ENCODE measurements at places on chromosomes 4 and X.

GRCh38 chrX:119237562-119237942 is 1.5 kb downstream of the PGRMC1 start:
- DNase-seq, result no peak

GRCh38 chr4:86160426-86160825 is 199.4 kb downstream of the MAPK10 start:
- no peak for DNase-seq

GRCh38 chr4:154877110-154877760 is 96.2 kb downstream of the RBM46 start:
- no peak for DNase-seq

GRCh38 chrX:63402106-63402505 is 51.0 kb upstream of the SPIN4 start:
- no peak for DNase-seq

DNA sequence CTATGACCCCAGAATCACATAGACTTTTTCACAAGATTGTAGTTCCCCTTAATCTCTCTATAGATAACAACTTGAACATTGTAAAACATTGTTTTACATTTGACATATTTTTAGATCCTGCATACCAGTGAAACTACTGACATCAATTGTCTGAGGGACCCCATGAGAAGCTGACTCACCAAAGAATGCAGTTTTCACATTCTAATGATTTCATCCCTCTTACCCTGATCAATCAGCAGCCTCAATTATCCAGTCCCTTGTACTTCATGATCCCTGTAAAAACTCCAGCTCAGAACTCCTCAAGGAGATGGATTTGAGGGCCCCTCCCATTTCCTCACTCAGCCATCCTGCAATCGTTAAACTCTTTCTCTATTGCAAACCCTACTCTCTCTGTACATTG is 411.0 kb upstream of the NDST3 start:
- DNase-seq, result no peak

- no peak for DNase-seq
These were observed 290.6 kb upstream of the BOD1L1 start for GRCh38 chr4:13918110-13918509.

- no peak for DNase-seq
These were observed 20.2 kb downstream of the NHS start for GRCh38 chrX:17395154-17395553.

DNA sequence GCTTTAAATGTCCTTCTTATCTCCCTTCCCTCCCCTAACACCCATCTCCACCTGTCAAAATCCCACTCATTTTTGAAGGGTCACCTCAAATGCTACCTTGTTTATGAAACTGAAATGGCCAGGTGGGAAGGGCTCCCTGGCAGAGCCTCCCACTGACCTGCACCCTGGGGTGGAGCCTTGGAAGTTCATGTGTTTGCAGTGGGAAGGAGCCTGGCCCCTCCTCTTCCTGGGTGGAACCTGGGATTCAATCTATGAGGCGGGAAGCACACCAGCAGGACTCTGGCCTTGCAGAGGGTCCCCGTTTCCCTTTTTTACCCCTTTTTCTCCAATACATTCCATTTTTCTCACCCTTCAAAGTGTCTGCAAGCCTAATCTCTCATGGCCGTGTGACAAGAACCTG is 197.4 kb downstream of the ENOX2 start:
- DNase-seq, result no peak

DNA sequence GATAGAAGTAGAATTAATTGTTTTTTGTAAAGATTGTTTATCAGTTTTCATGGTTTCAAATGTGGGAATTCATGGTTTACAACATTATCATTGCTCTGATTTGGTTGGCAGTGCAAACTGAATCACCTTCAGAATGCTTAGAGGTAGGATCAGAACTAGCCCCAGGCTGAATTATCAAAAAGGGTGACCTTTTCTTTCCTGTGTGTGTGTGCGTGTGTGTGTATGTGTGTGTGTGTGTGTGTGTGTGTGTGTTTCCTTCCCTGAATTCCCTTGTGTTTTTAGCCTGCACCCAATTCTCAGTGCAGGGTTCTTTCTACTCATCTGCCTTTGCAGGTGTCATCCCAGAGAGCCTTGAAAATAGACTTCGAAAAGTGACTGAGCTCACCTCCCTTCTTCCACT is 125.0 kb downstream of the BMPR1B start:
- no peak for DNase-seq

DNA sequence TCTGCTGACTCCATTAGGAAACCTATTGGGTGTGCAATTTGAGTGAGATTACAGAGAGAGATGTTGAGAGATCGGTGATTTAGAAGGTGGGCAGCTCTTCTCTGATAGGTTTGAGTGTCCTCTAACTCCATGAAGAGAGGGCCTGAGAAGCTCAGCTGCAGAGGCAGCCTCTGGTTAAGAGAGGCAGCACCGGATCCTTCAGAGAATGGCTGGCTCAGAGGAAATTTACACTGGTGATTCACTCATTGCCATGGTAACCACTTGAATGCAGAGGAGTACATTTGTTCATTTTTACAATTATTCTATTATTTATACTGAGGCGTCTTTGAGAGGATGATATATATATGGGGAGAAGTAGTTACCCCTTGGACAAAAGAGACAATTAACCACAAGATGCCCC is 171.7 kb downstream of the PDGFRA start:
- DNase-seq, result no peak

DNA sequence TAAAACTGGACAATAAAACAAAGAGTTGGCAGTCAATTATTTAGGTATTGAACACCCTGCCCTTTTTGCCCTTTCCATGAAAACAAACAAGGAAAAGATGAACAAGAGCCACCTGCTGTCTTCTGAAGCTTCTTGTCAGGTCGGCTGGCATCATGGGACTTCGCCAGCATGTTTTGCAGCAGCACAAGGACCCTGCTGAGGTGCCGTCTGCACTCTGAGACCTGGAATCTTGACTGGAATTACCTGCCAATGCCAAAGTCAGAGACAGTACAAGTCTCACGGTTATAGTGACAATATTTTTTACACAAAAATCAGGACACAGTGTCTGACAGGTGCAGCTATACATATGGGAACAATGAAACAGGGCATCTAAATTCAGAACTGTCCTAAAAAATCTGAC is 284.5 kb downstream of the GASK1B start:
- DNase-seq, result no peak

DNA sequence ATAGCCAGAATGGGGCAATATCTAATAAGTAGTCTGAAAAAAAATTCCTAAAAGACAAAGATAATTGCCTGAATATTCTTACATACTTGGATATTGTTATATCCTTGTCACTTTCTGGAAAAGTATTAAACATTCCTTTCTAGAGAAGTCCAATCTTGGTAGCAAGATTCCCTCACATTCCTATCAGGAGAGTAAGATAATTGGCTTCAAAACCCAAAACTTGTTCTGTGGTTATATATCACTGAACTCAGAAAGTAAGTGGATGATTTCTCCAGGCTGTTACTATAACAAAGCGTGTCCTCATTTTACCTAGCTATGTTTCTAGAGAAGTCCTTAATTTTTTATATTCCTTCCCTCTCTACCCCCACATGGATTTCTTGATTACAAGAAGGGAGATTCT is 46.0 kb upstream of the TEX13A start:
- DNase-seq, result no peak

DNA sequence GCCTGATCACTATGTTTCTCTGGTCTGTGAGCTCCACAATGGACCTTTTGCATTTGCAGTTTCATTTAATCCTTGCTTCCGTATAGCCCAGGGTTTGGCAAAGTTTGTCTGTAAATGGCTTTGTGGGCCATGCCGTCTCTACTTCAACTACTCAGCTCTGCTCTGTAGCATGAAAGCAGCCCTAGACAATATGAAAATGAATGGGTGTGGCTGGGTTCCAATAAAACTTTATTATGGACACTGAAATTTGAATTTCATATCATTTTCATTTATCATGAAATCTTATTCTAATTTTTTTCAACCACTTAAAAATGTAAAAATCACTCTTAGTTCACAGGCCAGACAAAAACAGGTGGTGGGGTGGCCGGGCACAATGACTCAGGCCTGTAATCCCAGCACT is 41.5 kb downstream of the ACE2 start:
- no peak for DNase-seq

DNA sequence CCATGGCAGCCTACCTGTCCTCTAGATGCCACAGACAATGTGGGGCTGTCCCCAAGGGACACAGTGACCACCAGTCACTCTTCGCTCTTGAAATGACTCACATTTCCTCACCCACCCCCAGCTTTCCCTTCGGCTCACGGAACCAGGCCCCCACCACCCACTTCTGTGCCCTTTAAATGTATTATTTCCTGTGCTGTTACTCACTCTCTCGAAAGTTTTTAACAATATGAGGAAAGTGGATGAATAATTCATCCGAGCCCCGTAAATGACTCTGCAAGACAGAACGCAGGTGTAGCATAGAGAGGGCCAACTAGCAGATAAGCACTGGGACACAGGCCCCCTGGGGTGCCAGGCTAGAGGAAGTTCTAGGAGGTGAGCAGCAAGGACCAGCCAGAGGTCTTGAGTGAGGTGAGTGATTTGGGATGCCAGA is 179.5 kb upstream of the TBL1X start:
- no peak for DNase-seq

GRCh38 chr4:81335122-81335912 is 120.3 kb upstream of the PRKG2 start:
- DNase-seq, result no peak
